ENCODE measurements at places on chromosomes 3 and 15.

DNA sequence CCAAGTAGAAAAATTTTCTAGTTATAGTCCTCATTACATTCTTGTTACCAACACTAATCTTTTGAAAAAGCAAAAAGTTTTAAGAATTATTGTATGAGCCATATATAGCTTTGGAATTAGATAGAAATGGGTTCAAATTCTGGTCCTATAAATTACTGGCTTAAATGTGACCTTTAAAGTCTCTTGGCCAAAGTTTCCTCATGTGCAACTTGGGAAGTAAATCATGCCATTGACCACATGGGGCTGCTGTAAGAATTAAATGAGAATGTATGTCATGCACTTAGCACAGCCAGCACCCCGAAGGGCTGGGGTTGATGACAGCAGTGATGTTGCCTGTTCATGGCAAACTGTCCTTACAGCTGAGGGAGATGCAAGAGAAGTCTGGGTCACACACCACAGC lies 108.3 kb downstream of the TOP2B start:
- no peak for DNase-seq

DNA sequence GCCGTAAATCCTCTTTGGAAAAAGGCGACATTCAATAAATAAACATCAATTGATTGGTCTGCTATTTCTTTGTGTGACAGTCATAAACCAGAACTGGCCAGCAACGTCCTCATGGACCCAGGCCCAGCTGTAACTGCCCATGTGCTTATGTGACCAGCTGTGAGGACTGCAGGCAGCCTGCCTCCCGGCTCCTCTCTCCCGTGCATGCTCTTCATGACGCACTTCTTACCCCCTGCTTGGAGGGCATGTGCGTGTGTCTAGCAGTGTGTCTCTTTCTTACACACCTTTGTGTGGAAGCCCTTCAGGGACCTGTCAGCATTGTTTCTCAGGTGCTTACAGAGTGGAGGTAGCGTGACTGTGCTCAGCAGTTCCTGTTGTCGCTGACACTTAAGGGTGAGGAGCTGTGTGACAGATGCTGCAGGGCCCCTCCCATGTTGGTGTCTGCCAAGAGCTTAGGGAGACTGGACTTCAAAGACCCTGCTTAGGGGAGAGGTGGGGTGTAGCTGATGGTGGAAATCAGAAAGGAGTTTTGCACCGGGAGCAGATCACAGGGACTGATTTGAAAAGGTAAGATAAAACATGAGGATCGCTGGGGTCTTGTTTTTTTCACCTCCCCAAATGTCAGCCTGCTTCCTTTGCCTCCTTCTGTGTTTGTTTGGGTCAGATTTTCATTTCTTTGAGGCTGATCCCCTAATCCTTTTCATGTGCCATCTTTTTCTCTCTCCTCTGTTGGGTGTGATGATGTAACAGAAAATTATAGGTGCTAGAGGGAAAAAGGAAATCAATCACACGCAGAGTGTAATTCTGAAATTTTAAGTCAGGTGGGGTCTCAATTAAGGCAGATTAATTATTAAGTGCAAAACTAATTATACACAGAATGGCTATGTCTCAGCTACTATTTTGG lies 2.1 kb downstream of the PODXL2 start:
- DNase-seq = no peak

- DNase-seq = no peak
These were observed 524.5 kb upstream of the TGFBR2 start for GRCh38 chr3:30081904-30082303.

GRCh38 chr3:13210221-13210975 lies 137.2 kb upstream of the IQSEC1 start:
- DNase-seq = no peak

GRCh38 chr3:114217266-114217665 lies 20.1 kb downstream of the ZNF80 start:
- DNase-seq = no peak

DNA sequence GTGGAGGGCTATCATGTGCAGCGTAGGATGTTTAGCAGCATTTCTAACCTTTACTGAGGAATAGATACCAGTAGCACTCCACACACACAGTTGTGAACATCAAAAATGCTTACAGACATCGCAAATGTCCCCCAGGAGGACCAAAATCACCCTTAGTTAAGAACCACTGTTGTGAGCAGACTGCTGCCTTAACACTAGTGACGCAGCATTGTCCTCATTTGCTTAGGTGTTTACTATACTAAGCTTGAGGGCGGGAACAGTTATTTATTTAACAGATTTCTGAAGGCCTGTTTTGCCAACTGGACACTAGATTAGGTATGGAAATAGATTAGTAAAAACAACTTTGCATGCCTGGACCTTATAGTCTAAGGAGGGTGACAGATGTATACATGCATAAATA lies 2.3 kb downstream of the PPP2R3A start:
- DNase-seq = no peak

GRCh38 chr3:55309336-55309735 lies 177.8 kb downstream of the WNT5A start:
- no peak for DNase-seq
